ENCODE measurements at places on chromosomes 1 and 21.

DNA sequence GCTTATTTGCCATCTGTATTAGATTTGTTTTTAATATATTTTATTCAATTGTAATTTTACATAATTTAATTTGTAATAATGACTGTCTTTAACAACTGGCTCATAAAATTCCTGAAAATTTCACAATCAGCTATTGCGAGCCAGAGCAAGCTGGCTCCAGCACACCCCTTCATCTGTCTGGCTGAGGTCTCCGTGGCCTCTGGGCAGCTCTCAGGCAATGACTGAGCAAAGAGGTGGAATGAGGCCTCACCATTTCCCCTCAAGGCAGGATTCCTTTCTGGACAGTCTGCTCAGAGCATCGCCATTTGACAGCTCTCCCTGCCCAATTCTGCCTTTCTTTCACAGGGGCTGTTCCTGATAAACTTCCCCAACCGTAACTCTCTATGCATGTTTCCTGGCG, 5.8 kb upstream of the KANK4 start:
- peak; percentile 72 for DNase-seq

GRCh38 chr1:48683839-48684238, 92.9 kb downstream of the BEND5 start:
- no peak for DNase-seq

- peak; percentile 8 for DNase-seq
Observed at GRCh38 chr1:85847356-85847755, 139.1 kb upstream of the ZNHIT6 start.

- DNase-seq, result peak; percentile 27
Observed at GRCh38 chr1:27940297-27940696, 5.5 kb downstream of the SMPDL3B start.

DNA sequence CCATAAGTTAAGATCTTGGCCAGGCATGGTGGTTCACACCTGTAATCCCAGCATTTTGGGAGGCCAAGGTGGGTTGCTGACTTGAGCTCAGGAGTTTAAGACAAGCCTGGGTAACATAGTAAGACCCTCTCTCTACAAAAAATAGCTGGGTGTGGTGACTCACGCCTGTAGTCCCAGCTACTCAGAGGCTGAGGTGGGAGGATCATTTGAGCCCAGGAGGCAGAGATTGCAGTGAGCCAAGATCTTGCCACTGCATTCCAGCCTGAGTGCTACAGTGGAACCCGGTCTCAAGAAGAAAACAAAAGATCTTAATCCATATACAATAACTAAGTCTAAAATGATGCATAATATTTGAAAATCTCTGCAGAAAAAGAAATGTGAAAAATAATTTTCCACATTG, 165.5 kb upstream of the NR5A2 start:
- DNase-seq, result no peak

- DNase-seq, result no peak
Observed at GRCh38 chr1:55618199-55618598, 403.0 kb upstream of the USP24 start.

Data from fibroblast of skin of right biceps (primary cell).